CD4-positive, alpha-beta T cell treated with Interleukin-15 for 4 hours (primary cell): ENCODE measurements at places on chromosomes 13 and 19.

- DNase-seq = no peak
Observed at GRCh38 chr13:79692846-79693245, 211.9 kb downstream of the NDFIP2 start.

DNA sequence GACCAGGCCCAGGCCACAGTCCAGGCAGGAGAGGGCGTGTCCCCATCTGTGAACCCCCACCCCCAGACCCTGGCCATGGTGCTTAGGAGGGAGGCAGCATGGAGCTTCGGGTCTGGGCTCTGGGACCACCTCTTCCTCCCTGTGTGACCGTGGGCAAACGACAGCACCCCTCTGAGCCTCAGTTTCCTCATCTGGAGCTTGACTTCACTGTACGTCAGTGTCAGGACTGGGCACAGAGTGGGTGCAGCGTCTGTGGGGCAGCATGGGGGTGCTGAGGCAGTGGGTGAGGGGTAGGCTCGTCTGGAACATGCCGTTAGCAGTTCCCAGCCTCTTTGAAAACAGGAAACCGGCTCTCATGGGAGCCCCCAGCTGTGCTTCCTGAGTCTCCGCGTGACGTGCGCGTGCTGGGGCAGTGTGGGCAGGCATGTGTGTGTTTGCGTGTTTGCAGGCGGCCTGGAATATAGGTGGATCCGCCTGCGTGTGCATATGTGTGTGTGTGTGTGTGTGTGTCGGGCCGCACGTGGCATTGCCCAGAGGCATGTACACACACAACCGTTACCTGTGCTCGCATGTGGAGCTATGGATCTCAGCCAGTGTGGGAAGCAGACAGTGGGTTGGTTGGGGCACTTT is 15.8 kb downstream of the ARRDC2 start:
- DNase-seq = peak; percentile 54

GRCh38 chr19:2469102-2469914 is 6.6 kb upstream of the GADD45B start:
- DNase-seq = no peak

- peak; percentile 75 for DNase-seq
Observed at GRCh38 chr19:4369109-4369887, 25.9 kb downstream of the MPND start.

DNA sequence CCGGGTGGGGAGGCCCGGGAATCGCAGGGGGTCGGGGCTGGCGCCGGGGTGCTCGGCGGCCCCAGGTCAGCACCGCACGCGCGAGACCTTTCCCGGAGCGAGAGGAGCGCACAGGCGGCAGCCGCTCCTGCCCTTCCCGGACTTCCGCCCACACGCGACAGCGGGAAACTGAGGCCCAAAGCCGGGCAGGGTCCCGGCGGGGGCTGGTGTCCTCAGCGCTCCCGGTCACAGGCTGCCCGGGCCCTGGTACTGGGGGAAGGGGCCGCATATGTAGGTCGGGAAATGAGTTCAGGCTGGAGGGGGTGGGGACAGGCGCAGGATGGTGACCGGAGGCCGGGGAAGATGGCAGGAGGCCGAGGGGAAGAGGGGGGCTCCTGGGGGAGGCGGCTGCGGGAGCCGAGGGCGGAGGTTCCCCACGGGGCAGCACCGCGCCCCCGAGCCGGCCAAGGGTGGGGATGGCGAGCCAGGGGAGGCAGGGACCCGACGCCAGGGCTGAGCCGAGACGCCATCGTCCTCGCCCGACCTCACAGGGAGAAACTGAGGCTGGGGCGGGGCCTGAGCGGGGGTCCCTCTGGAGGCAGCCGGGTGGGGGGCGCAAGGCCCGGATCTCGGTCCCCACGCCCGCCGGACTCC is 662 bp downstream of the CBARP start:
- no peak for DNase-seq

- DNase-seq = no peak
Observed at GRCh38 chr19:18593367-18594095, 4.9 kb downstream of the REX1BD start.

- DNase-seq = no peak
Observed at GRCh38 chr19:41671486-41671885, 16.6 kb downstream of the CEACAM7 start.

DNA sequence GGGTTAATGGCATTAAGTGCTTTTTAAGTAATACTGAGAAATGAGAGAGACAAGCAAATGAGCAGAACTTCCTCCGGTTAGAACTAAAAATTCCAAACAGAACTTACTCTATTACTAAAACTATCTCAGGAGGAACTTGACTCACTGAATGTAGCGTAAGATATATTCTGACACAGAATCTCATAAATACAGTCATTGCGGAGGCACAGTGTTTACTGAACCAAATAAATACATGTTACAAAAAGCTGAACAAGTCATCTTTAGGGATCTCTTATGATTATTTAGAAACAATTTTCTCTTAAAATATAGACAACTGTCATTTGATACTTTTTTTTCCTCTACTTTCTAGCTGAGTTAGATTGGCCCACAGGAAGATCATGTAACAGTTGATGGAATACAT is 283.1 kb downstream of the KLF12 start:
- no peak for DNase-seq

DNA sequence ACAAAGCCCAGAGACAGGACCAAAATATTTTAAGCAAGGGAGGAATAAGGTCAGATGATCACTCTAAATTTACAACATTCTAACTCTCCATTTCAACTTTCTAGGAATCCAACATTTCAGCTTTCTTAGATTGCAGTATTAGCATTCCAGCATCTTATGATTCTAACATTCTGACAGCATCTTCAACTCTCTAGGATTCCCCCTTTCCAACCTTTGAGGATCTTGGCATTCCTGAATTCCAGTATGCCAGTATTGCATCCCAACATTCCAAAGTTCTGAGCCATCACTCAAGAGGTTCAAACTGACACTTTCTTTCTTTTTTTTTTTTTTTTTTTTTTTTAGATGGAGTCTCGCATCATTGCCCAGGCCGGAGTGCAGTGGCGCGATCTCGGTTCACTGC is 13.8 kb downstream of the TGFB1 start:
- no peak for DNase-seq

DNA sequence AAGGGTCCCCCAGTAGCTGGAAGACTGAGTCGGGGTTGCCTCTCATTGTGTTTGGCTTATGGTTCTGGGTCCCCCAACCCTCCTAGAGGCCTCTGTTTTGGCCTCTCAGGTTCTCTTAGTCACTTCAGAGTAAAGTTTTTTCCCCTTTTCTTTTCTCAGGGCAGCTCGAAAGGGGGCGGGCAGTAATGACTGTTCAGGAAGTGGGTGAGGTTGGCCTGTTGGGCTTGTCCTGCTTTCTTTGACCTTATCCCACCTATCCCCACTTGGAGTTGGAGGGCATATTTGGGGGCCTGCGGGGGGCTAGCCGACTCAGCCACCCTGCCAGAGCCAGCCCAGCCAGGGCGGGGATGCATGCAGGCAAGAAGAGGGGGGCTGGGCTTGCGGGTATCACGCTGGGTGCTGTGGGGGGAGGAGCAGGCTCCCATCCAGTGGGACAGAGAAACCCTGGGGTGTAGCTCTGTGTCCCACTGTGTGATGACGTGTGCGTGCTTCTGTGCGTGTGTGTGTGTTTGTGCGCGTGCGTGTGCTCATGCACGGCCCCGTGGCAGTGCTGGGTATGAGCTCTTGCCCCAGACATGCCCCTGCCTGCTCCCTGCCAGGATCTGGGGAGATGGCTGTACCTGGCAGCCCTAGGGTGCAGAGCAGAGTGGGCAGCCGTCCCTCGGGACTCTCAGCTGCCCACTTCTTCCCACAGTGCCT is 1.4 kb downstream of the CIC start:
- DNase-seq = peak; percentile 66

DNA sequence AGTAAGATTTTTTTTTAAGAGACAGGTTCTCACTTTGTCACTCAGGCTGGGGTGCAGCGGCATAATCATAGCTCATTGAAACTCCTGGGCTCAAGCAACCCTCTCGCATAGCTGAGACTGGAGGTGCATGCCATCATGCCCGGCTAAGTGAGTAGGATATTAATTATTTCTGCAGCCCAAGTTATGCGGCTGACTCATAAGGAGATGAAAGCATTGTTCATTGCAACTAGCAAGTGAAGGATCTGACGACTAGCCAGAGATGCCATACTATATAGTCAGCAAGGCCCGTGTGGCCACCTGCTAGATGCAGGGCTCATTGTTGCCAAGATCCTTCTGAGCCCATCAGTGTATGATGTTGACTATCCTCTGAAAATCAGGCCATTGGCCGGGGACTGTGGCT is 45.2 kb downstream of the ABCC4 start:
- no peak for DNase-seq

DNA sequence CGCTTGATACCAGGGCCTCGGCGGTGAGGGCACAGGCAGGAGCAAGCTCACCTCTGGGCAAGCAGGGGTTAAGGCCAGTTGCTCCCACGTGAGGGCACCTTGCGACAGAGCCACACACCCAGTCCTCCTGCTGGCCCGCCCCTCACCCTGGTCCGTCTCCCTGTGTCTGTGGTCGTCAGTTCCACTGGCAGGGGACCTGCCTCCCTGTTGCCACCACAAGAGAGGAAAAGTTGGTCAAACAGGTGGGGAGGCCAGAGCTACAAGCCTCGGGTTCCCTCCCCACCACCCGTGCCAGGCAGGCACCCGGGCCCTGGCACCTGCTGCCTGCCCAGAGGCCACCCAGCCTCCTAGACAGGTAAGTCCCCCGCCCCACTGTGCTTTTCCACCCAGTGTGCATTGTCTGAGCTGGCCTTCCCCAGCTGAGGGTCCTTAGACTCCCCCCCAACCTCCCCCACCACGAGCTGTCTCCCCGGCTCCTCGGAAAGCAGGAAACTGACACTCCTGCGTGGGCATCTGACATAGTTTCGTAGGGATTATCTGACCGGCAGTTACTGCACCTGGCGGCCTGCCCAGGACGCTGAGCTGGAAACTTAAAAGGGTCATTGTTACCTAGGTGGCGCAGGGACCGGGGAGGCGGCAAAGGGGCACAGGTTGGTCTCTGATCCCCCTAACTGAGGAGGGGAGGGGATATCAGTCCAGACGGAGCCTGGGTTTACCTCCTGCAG is at the start of gene TJP3:
Gene TJP3 (plus strand): TSS at position 178 of the 725 bp plus-strand sequence. CDS start 20,049 bp downstream, outside the sequence.
- no peak for DNase-seq

GRCh38 chr19:54123682-54124081 is 8.1 kb downstream of the PRPF31 start:
- no peak for DNase-seq

DNA sequence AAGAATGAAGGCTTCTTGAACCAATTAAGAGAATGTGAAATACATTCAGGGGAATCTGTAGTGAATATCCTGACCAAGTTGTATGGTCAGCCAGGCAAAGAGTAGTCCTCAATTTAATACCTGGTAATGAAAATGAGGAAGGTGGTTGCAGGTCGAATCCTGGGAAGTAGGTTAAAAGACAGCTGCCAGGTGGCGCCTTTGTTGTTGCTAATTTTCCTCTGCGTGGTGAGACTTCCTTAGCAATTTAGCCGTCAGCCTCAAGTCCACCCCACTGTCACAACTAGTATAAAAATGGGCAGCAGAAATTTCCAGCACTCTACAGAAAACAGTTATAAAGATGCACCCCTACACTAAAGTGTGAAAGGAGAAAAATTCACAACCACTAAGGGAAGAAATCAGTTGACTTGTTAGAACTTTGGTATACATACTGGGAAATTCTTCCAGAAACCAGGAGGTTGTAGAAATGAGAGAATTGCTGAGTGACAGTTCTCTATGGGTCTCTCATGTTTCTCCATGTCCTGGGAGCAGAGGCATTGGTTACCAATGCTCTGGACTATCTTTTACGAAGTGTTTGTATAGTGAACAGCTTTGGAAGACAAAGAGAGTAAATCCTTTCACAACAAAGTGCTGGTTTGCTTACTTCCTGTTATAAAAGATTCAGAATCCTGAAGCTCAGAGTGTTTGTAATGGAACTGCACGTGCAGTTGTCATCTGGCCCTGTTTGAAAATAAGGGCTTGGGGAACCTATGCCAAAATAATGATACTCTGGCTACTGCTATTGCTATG is 235.9 kb downstream of the NHLRC3 start:
- DNase-seq = no peak

- DNase-seq = no peak
Observed at GRCh38 chr19:4441994-4442818, 15.4 kb downstream of the UBXN6 start.

DNA sequence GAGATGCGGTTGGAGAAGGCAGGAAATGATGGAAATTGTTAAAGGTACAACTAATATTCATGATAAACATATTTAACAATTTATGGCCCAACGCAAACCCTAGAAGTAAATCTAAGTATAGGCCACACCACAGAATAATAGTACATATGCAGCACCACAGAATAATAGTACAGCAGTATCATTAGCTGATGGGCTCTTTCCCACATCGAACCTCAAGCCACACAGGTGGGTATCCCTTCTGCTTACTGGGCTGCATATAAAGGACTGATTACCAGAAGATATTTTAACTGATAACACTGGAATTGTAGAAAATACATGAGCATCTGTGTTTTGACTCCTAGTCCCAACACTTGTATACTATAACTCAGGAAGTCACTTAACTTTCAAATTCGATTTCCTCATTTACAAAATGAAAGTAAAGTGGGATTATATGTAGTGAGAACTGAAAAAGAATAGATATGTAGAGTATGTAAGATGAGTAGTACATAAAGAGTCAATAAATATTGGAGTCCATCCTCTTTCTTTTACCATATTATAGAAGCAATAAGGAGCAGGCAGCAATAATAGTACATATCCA is 91.5 kb downstream of the TSC22D1 start:
- no peak for DNase-seq

- DNase-seq = no peak
Observed at GRCh38 chr19:39304701-39305571, 8.7 kb downstream of the IFNL1 start.

DNA sequence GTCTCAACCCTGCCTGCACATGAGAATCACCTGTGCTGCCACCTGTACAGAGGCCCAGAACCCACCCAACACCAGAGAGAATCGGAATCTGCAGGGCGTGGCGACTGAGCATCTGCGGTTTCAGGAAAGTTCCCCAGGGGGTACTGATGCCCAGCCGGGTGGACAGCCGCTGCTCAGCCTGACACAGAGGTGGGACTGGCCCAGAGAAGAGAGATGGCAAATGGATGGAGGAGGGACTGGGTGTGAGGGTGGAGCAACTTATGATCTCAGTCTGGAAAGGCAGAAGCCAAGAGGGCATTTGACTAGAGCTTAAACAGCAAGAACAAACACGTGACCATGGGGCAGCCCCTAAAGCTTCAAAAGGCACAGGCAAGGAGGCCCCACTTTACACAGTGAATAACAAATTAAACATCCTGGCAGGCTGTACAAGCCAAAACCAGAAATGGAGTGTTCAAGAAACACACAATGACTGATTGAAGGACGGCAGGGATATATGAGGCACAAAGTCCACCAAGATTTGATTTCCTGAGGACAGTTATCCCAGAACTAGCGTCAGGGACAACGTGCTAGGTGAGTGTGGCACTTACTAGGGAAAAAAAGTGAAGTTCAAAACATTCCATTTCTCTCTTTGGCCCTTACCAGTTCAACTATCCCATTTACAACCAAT is 3.1 kb downstream of the RANBP3 start:
- DNase-seq = peak; percentile 41

GRCh38 chr13:111064661-111065060 is 50.4 kb upstream of the ARHGEF7 start:
- DNase-seq = no peak

- DNase-seq = no peak
Observed at GRCh38 chr19:48969276-48970138, 4.4 kb downstream of the FTL start.

- DNase-seq = no peak
Observed at GRCh38 chr13:111610879-111611278, 290.4 kb downstream of the TEX29 start.
